ENCODE measurements at places on chromosomes 12 and 14.

- DNase-seq, result no peak
These were observed 3.4 kb upstream of the HOXC9 start for GRCh38 chr12:53996240-53997203.

GRCh38 chr12:19110221-19110940 lies 19.2 kb upstream of the PLEKHA5 start:
- DNase-seq, result no peak

GRCh38 chr12:57231276-57232021 lies 1.9 kb downstream of the SHMT2 start:
- no peak for DNase-seq

- no peak for DNase-seq
These were observed 500.6 kb upstream of the NOVA1 start for GRCh38 chr14:27098451-27098850.

DNA sequence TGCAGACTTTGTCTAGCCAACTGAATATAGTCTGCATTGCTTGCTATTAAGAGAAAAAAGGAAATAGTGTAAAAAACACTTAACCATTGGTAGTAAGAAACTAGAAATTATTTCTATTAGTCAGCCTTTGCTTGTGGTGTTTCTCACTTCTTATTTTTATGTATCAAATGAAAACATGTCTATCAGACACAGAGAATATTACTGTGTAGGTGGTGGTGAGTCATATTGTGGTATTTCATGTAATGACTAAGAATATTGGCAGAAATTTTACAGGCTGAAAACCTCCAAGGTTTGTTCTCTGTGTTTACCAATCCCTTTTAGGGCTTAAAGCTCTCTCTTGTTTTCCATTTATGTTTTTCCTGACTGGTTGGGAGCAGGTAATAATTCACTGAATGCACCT lies 87.2 kb downstream of the DAAM1 start:
- no peak for DNase-seq

GRCh38 chr14:23183158-23183470 lies 346 bp downstream of the SLC7A8 start:
- no peak for DNase-seq

Data from NK-92 treated with Interleukin-12 subunit alpha and Interleukin-12 subunit beta, amount 100 ng/mL, for 24 hours (cell line).